ENCODE measurements at places on chromosomes 7 and 10.

DNA sequence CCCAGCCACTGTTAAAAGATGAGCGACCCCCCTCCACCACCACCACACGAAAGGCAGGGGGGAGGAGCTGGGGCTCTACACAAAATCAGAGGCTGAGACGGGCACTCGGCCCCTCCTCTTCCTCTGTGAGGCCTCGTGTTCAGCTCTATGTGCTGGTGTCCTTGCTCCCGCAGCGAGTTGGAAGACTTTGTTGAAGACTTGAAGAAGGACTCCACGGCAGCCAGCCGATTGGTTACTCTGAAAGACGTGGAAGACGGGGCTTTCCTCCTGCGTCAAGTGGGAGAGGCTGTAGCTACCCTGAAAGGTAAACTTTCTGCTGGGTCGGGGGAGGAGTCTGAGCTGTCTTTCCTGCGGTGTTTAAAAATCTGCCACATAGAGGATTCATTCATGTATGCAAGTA is 203.7 kb downstream of the ARHGAP21 start:
- no peak for DNase-seq

- no peak for DNase-seq
Measured at GRCh38 chr7:138929969-138930368, 51.2 kb downstream of the KIAA1549 start.

- no peak for DNase-seq
Measured at GRCh38 chr7:79079919-79080554, 373.4 kb downstream of the MAGI2 start.

GRCh38 chr10:124180044-124180745 is 86.8 kb upstream of the CHST15 start:
- DNase-seq, result no peak

GRCh38 chr10:28778524-28778923 is 101.2 kb downstream of the BAMBI start:
- DNase-seq, result peak; percentile 18

All from DMS153 (cell line).